Mesenteric fat pad (tissue), 1 donor: ENCODE measurements at places on chromosomes 5 and 9. TPM values are rescaled to one million over a fixed set of nuclear protein-coding genes. Genes with fewer than 3 reads are reported as not detected.

Gene ZNF189
- 21.6 TPM for total RNA-seq

Gene PCDHAC1
- 0.61 TPM for total RNA-seq

Gene HACD4
- total RNA-seq, result 2.2 TPM

Gene RNF224
- total RNA-seq, result not detected

Gene PCDHA10
- 1.8 TPM for total RNA-seq

Gene ACTBL2
- total RNA-seq, result not detected

Gene IGFBPL1
- not detected for total RNA-seq

Gene SLC12A7
- total RNA-seq, result 39.4 TPM

Gene RABL6
- total RNA-seq, result 54.9 TPM

Gene EPB41L4B
- 48.6 TPM for total RNA-seq

DNA sequence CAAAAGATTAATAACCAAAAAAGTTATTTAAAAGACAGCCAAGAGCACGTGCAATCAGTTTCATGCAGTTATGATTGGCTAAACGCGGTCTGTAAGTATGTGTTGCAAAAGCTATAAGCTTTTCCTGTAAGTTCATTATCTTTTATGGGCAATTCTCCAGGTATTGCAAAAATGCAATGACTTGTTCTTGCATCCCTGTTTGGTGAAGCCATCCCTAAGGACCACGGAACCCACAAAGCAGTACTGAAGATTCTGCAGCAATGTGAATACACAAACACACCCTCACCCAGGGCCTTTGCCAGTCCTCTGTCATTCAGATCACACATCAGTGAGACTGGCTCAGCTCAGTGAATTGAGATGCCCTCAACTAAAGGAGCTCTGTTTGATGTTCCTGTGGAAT is 11.4 kb downstream of the GCNT4 start:
- no peak for DNase-seq

GRCh38 chr5:138354926-138355378 is 2.5 kb downstream of the KDM3B start:
- no peak for DNase-seq

DNA sequence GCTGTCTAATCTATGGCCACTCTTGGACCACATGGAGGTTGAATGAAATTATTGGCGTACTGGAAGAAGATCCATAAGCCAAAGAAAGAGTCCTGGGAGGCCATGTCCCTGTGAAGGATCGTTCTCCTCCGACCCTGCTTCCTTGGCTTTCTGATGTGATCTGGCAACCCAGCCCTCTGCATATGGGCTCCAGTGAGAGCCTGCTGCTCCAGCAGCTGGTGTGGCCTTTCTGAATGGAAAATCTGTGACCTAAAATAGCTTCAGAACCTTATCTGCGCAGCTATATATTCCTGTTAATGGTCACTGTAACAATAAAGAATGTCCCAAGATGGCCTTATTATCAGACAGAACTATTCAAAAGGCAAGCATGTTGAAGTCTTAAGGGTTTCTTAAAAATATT is 40.2 kb upstream of the PHF2 start:
- DNase-seq, result no peak

DNA sequence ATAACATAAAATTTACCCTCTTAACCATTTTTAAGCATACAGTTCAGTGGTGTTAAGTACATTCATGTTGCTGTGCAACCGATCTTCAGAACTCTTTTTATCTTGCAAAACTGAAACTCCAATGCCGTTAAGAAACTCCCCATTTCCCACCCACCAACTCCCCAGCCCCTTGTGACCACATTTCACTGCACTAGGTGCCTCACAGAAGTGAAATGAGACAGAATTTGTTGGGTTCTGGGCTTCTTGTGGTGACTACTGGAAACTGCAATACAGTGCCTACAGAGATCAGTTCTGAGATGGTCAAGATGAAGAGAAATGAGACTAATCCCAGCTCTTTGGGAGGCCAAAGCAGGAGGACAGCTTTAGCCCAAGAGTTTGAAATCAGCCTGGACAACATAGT is 202.1 kb upstream of the SLC30A5 start:
- DNase-seq, result no peak

- DNase-seq, result no peak
Measured at GRCh38 chr5:174609116-174609515, 115.3 kb upstream of the MSX2 start.

GRCh38 chr5:115087951-115088350 is 81.8 kb downstream of the TRIM36 start:
- no peak for DNase-seq

DNA sequence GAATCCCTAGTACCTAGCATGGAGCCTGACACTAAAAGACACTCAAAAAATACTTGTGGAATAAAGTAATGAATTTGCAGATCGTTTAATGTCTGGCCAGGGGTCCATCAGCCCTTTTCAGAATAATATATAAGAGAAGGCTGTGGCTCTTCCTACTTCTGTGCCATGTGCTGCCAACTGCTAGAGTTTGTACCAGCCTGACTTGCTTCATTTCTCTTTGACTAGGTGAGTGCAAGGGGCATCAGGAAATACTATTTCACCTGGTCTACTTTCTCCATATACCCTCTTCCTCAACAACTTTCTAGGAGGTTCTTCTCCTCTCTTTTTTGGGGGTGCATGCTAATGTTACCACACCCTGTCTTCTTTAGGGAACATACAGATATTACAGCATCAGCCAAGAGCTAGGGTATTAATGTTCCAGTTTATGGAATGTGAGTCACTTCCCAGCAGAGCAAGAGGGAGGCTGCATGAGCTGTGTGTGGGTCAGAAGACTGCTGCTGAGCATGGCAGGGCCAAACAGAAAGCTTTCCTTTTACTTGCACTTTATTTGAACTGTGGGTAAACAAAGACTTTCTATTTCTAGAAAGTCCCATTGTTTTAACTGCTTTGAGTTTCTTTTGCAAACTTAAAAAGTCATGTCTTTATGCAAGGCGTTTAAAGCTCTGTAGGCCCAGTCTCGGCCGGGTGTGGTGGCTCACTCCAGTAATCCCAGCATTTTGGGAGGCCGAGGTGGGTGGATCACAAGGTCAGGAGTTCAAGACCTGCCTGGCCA is 158.9 kb downstream of the ADAMTSL1 start:
- DNase-seq, result no peak

GRCh38 chr5:109805472-109805871 is 115.7 kb downstream of the MAN2A1 start:
- no peak for DNase-seq

DNA sequence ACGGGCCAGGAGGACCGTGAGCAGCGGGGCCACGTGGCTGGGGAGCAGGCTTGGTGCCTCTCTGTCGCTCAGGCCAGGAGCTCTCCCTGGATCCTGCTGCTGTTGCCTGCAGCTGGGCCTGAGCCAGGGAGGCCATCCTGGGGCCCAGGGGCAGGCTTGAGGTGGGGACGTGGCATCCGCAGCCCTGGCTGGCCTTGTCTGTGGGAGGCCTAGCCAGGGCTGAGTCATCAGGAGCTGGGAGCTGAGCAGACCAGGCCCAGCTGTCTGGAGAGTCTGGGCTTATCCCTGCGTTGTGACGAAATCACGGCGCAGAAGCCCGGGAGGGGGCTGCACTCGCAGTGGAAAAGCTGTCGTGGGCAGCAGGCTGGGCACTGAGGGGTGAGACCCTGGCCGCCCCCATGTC is 138.8 kb upstream of the COL5A1 start:
- DNase-seq, result peak; percentile 88

GRCh38 chr9:69307446-69308205 is 17.4 kb upstream of the ENTREP1 start:
- DNase-seq, result no peak

- no peak for DNase-seq
Measured at GRCh38 chr9:14517154-14517906, 175.9 kb downstream of the ZDHHC21 start.

DNA sequence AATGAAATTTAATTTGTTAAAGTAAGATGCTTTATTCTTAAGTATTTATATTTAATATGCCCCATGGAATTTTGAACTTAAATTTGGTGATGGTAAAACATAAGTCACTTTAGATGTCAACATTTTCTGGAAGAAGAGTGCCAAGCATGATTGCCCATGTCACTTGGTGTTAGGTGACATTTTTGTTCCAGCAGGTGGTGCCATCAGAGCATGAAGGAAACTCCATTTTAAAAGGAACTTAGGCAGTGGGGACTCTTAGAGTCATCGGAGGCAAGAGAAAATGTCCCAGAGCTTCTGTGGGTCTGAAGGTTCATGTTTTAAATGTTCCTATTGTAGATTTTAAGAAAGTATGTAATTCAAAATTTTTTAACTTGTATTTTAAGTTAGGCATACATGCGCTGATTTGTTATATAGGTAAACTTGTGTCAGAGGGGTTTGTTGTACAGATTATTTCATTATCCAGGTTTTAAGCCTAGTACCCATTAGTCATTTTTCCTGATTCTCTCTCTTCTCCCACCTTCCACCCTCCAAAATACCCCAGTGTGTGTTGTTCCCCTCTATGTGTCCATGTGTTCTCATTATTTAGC is 789.3 kb downstream of the SEMA5A start:
- DNase-seq, result no peak

DNA sequence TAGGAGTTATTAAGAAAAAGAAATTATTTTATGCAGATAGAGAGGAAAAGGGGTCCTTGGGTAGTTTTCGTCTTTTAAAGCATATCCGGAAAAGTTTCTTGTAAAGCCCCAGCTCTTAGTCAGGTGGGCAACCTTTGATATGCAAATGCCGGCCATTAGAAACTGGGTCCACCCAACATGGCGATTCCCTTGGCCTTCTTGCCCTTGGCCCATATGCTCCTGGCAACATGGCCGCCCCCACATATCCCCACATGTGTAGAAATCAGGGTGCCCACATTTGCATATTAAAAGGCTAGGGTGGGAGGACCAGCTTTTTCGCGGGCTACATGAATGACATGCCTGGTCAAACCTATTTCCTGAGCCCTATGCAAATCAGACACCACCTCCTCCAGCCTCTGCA is 73.3 kb downstream of the FREM1 start:
- no peak for DNase-seq

- no peak for DNase-seq
Measured at GRCh38 chr9:87792831-87793288, 66.9 kb downstream of the CTSL start.

DNA sequence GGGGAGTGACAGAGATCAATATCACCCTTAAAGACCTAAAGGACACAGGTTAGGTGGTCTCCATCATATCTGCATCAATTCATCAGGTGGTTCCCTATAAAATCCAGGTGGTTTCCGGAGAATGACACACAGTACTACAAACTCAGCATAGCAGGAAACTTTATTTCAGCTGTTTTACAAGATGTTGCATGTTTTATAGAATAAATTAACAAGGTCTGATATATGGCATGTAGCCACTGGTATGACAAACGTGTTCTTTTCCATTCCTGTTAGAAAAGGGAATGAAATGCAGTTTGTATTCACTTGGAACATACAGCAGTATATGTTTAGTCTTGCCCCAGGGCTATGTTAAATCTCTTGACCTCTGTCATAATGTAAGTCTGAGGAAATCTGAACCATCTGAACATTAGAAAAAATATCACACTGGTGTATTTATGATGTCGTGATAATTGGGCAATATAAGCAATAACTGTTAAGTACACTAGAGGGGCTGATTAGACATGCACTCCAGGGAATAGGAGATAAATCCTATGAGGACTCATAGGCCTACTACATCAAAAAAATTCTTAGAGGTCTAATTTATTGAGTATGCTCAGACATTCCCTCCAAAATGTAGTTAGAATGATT is 42.2 kb upstream of the TNFSF8 start:
- DNase-seq, result no peak

DNA sequence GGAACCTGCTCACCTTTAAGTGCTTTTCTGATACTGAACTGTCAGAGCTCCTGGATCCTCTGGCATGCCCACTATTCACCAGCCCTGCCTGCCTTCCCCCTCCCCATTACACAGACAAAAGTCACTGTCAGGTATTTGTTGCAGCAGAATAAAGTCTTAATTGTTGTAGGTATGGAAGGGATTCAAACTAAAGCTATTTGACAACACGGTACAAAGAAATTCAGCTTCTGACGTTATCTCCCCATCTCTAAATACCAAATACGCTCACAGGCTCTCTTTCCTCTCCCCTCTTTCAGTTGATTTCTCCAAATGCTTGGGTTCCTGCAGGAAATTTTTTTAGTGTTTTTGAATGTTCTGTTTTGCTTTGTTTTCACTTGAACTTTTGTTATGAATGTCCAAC is 9.3 kb upstream of the TGFBR1 start:
- DNase-seq, result no peak

DNA sequence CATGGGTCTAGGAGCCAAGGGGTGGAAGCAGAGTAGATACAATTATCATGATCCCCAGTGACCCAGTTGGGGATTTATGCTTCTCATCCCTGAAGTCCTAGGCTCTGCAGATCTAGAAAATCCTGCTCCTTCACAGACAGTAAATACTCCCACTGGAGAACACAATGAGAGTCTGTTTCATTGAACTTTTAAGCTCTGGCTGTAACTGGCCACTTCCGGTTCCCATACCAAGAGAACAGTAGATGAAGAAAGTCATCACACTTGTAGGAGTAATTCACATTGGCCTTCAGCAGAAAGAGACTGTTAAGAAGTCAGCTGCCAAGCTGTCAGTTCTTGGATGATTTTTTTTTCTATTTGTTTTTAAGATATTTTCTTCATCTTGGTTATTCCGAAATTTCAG is 597.1 kb downstream of the ACTL7B start:
- no peak for DNase-seq

DNA sequence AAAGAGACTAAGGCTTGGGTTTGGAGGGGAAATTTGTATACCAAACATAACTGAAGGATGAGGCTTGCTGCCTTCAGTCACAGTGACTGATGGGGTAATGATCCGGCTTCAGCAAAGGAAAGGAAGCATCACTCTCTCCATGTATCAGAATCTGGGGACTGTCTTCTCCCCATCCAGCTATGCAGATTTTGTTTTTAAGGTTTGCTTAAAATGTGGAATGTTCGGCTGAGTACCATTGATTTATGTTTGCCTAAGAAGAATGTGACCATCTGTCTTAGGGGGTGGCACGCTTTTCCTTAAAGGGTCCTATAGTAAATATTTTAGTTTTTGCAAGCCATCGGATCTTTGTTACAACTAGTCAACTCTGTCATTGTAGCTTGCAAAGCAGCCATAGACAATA is 291.9 kb downstream of the ARHGEF28 start:
- no peak for DNase-seq

DNA sequence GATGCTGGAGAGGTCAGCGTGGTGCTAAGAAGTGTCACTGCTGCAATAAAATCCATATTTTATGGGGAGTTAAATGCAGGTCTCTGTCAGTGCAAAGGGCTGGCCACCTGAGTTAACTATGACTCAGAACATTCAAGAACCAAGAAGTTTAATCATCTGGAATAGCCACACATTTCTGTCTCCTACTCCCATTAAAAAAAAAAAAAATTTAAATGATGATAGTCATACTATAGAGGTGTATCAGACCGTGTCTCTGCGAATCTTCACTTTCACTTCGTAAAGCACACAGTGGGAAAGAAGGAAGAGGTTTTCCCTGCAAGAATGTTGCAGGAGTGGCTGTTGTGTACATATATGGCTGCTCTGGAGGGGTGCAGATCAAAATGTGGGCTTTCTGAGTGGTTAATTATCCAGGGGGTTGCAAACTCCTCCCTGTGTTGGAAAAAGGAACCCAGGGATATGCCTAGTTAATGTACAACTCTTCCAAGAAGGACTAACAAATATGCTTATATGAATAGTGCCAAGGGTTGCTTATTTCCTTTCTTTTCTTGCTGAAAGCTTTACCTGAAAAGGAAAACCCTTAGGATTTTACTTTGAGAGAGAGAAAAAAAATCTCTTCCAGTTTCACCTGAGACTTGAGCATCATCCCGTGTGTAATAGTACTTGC is 1.5 kb downstream of the CDH6 start:
- DNase-seq, result no peak

- no peak for DNase-seq
Measured at GRCh38 chr9:33161011-33161588, 6.0 kb downstream of the B4GALT1 start.
